ENCODE measurements at places on chromosomes 7 and 10.

DNA sequence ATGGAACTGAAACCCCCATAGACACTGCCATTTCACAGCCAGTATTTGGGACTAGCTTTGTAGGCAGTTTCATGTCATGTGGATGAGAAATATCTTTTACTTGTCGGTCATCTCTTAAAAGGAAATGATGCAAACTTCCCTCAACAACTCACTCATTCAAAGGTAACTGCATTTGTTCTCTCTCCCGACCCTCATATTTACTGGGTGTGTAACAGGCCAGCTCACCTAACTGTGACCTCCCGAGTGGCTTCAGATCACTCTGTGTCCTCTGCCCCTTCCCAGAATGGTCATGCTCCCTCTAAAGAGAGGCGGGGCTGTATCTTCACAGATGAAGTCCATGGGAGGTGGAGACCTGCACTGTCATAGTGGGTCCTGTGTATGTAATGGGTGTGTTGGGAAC is 14.7 kb downstream of the LRRC18 start:
- DNase-seq = no peak

DNA sequence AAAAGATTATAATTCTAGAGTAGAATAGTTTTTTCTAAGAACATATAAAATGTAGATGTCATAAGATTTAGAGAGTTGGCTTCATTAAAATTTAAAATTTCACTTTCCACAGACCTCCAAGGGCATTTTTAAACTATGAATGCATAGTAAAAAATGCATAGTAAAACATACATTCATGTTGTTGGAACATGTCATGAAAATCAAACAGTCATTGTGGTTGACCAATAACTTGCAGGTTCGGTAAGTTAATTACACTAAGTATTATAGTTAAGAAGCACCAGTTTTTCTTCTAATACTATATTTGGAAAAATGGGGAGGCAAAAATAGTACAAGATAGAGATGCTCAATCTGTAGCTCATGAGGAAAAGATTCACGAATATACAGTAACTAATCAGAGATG is 61.5 kb upstream of the MACROH2A2 start:
- DNase-seq = no peak

DNA sequence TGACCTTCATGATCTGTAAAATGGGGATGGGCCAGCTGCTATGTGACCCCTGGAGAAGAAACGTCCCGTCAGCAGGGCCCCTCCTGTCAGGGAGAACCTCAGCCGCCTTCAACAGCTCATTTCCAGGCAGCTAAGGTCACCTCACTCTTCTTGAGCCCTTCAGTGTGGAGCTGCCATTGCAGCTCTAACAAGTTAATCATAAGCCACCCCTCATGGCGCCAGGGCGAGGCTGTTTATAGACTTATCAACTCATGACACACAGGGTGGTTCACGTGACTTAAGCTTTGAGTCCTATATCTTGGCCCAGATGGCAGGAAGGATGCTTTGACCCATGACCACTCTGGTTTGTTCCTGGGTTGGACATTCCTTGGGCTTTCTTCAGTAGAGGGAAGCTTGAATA is 315.1 kb downstream of the TNS3 start:
- DNase-seq = no peak

GRCh38 chr7:5574770-5575269 is 151.2 kb upstream of the TNRC18 start:
- DNase-seq = no peak

DNA sequence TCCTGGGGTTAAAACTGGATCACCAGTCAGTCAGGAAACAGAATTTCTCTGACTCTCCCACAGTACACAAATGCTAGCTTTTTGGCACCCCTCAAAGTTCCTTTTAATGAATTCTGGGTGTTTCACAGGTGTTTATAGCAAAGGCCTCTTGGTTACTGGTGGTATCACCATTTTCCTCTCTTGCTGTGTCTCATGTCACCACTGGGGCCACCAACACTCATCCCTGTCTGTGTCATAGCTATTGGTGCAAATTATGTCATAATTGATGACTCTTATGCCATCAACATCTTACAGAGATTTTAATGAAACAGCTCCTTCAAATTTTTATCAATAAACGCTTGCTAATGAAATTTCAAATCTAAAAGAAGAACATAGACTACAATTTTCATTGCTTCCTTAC is 27.7 kb upstream of the OSBPL3 start:
- DNase-seq = no peak

- no peak for DNase-seq
Observed at GRCh38 chr7:14351167-14351566, 361.7 kb upstream of the ETV1 start.

DNA sequence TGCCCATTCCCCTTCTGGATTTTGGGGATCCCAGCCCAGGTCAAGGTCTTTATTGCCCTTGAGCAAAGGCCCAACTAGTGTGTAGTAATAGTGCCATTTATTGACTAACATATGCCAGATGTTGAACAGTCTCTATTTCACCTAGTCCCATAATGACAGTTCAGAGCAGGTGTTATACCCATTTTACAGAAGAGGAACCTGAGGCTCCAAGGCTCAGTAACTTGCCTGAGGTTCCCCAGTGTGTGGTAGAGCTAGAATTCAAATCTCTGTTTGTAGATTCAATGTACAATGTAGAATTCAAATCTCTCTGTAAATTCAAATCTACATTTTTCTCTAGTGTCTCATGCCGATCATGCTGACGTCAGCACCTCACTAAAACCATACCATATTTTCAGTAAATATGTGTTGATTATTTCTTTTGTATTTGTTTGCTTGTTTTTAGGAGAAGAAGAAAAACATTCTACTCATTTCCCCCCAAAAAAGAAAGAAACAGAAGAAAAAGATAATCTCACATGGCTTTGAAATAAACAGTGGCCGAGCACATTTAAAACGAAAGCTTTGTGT is 329.7 kb downstream of the PRPF18 start:
- DNase-seq = no peak

DNA sequence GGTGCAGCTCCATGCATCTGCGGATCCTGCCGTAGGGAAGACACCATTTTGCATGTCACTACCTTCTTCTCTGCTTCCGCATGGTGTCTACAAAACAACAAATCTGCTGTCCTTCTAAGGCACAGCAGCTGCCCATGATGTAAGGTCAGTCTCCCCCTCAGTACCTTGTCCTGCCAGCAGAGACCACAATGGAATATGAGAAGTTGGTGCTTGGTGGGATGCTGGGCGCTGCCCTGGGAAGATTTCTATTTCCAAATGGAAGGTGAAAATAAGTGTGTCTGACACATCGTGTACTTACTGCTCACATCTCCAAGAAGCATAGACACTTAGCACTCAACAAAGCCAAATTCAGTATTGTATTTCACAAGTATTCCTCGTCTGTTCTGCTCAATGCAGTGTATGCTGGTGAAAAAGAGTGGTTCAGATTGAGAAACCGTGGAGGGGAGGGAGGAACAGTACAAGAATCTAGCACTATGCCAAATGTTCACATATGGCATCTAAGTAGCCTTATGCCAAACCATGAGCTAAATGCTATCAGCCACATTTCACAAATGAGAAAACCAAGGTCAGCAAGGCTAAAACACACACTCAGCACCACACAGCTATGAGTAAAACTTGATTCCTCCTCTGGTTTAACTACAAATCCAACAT is 95.0 kb downstream of the GRB10 start:
- DNase-seq = no peak

DNA sequence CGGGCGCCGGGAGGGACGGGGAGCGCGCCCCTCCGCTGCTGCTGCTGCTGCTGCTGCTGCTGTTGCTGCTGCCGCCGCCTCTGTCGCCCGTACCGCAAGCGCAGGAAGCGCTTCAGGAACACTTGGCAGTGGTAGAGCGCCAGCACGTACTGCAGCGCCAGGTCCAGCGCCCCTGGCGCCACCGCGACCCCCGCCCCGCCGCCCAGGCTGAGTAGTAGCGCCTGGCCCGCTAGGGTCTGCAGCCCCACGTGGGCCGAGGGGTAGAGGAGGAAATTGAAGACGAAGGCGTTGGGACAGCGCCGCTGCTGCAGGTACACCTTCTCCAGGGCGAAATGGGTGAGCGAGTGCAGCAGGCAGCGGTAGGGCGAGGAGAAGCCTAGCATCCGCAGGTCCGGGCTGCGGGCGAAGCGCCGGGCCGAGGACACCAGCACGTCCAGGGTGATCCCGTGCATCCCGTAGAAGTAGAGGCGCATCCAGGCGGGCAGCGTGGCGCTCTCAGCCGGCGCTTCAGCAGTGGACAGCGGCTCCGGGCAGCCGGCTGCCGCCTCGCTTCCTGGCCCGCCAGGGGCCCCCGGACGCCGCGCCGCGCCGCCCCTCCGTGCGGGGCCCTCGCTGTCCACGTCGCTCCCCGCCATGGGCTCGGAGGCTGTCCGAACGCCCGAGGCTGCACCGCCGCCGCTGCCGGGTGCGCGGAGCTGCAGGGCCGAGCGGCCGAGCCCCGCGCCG is at the start of gene TMEM229A:
TMEM229A (minus strand) TSS at position 699 of the 726 bp plus-strand sequence; CDS start at position 635, 64 bp downstream.
- no peak for DNase-seq

- DNase-seq = no peak
Observed at GRCh38 chr7:2922348-2922691, 78.2 kb upstream of the GNA12 start.

DNA sequence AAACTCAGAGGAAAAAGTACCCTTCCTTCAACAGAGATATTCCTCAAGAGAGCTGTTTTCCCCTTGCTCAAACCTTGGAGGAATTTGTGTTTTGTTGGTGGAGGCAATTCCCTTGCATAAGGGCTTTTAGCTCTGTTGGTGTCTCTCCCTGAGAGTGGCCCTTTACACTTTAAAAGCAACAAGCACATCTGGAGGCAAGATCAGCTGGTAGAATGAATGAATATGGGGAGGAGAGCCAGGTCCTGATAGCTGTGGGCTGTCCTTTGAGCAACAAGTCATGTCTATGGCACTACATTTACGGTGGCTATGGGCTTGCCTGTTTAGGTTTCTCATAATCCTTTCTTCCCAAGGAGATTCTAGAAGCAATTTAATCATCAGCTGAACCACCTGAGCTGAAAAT is 384.0 kb downstream of the SORCS3 start:
- no peak for DNase-seq

GRCh38 chr10:88687853-88688467 is 18.1 kb upstream of the LIPK start:
- DNase-seq = no peak

DNA sequence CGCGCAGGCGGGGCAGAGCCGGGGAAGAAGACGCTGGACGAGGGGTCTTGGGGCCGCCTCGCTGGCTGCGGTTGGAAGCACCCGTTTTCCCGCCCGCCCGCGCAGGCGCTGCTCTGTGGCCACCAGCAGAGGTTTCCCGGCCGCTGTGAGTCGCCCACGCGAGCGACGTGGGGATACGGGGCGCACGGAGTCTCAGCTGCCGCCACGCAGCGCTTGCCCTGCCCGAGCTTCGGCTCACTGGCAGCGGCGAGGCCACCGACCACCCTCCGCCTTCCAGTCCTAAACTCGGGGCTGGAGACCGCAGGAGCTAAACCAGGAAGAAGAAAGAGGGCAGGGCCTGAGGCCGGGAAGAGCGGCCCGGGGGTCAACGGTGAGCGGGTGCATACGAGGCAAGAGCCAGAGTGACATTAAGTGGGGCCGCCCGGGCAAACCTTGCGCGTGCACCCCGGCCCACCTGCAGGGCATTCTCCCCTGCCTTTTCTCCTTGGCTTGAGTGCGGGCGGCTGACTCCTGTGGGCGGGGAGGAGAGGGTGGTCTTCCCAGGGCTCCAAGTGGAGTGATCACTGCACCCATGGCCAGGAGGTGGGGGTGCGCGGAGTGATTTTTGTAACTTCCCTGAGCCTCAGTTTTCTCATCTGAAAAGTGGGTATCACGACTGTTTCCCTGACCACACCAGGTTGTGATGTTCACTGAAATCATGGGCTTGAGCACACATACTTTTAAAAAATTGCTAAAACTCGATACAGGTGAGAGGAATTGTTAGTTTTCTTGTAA is 7.1 kb upstream of the EMX2 start:
- DNase-seq = no peak

- DNase-seq = no peak
Observed at GRCh38 chr7:82050792-82051191, 280.9 kb upstream of the HGF start.

DNA sequence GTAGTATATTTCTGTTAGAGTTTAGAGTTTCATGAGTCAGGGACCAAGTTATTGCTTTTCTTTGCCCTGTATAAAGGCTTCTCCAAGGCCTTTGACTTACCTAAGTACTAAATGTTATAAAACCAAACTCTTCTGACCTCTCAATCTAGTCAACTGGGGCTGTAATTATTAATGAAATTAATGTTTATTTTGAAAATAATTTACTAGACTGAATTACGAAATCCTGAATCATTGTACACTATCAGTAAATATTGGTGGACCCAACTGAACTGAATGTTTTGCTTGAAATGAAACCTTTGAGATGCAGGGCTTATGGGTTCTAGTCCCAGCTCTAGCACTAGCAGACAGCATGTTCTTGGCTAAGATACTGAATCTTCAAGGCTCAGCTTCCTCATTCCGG is 1.7 kb upstream of the CYP2C9 start:
- DNase-seq = no peak

- no peak for DNase-seq
Observed at GRCh38 chr7:105796365-105796764, 80.0 kb downstream of the ATXN7L1 start.

DNA sequence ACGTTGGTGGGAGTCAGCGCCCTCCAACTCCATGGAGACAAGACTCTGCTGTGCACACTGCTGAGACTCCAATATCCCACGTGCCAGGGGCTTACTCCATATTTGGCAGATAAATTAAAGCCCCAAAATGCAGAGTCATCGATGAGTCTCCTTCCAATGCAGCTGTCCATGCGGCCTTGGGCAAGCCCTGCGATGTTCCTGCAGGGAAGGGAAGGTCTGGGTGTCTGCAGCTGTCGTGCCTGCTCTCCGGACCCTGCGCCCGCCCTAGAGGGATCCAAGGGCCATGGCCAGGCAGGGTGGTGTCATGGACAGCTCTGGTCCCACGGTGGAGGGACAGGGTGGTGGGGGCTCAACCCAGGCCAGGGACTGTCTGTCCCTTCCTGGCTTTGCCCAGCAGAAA is 185.2 kb downstream of the PTPRN2 start:
- no peak for DNase-seq

- DNase-seq = no peak
Observed at GRCh38 chr7:86776136-86776535, 132.4 kb downstream of the GRM3 start.

DNA sequence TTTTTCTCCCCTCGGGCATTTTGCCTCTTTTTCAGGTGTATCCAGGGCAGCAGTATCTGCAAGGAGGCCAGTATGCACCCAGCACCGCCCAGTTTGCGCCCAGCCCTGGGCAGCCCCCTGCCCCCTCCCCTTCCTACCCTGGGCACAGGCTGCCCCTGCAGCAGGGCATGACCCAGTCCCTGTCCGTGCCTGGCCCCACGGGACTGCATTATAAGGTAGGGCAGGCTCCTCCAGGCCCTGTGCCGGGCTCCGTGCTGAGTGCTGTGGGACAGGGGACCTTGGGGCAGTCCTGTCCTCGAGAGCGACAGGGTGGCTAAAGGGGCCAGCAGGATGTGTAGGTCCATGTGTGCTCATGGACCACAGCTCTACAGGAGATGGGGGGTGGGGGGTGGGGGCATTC is 10.6 kb downstream of the ZMIZ2 start:
- no peak for DNase-seq

- no peak for DNase-seq
Observed at GRCh38 chr7:88566162-88566729, 193.3 kb upstream of the ZNF804B start.

DNA sequence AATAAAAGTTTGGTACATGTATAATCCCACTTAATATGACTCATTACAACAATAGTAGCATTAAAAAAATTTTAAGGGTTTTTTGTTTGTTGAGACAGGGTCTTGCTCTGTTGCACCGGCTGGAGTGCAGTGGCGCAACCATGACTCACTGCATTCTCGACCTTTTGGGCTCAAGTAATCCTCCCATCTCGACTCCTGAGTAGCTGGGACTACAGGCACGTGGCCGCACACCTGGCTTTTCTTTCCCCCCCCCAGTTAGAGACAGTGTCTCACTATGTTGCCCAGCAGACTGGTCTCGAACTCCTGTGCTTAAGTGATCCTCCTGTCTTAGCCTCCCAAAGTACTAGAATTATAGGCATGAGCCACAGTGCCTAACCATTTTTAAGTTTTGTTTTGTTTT is 40.7 kb downstream of the KMT2C start:
- DNase-seq = no peak

Data from activated gamma-delta T cell treated with anti-CD3 and anti-CD28 coated beads, Interleukin-2, amount 50 U/mL, for 16 hours (primary cell).